ENCODE measurements at places on chromosomes 12 and 14.
A peak's percentile ranks its signal among the peaks of the same experiment; 100 is the strongest.

DNA sequence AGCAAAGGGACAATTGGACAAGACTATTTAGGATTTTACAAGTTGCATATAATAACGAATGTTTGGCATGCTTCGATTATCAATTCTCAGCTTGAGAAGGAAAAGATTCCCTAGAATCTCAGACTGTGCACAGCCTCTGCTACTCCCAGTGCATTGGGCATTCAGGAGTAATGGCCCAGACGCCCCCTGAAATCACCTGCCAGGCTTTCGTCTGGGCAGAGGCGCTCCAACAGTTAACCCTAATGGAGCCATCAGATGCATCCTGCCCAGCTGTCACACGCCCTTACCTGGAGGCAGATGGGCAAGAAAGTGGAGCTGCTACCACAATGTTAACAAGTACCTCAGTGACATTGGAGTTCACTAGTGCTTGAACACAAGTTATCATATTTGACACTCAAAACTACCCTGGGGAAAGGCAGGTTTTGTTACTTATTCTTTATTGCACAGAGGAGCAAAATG lies 927 bp upstream of the LRP6 start:
- peak; percentile 35 for DNase-seq

DNA sequence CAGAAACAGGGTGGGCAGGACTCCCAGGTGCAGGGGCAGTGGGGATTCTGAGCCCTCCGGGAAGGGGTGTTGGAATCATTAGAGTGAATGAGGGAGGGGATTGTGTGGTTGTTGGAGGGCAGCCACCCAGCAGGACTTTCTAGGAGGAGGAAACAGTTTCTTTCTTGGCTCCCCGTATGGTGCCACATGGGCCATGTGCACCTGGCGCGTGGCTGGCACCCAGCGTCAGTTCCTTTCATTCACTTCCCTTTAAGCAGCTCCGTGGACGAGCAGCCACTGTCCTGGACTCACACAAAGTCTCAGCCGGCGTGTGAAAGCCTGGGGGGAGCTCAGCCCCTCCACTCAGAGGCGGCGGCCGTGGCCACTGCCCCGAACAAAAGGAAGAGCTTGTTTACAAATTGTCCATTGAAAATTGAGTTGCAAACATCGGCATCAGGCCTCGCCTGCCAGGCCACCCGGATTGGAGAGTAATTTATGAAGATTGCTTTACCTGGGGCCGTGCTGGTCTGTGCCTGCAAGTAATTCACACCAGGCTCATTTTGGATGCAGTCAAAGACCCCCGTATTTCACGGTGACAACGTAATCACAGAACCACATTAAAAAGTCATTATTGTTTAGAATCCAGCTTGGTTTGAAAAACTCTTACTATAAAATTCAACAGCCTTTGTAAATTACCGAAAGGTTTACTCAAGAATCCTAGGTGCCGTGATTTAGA lies 101.7 kb upstream of the C14orf180 start:
- DNase-seq = no peak

- DNase-seq = no peak
These were observed 51.4 kb upstream of the TMX1 start for GRCh38 chr14:51188566-51189185.

- no peak for DNase-seq
These were observed 56.1 kb downstream of the RERG start for GRCh38 chr12:15165012-15165659.

DNA sequence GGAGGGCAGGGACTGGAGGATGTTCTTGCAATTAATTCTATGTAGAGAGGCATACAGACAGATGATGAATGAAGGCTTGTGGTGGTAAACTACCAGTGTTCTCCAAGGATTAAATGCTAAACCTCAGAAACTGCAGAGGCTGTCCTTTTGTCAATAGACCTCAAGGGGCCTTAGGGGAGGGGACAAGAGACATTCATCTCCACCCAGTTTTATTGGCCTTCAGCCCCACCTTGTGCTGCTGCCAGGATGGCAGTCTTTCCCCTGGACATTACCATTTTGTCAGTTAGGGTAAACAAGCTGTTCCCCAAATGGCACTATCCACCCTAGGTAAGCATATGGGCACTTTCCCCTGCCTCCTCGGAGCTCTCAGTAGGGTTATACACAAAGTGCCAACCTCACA lies 4.9 kb upstream of the SMAGP start:
- DNase-seq = no peak

DNA sequence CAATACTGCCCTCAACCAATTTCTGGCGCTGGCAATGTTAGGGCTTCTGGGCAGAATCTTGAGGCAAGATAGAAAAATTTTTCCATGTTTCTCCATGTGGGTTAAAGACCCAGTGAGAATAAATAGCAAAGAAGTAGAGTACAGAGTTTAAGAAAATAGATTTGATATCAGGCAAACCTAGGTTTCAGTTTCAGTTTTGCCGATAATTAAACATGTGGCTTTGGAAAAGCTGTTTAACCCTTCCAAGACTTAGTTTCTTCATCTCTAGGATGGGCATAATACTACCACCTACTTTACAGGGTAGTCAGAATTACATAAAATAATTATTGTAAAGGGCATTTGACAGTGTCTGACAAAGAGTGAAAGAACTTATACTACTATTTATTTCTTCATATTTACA lies 360.4 kb downstream of the PCNX1 start:
- no peak for DNase-seq

DNA sequence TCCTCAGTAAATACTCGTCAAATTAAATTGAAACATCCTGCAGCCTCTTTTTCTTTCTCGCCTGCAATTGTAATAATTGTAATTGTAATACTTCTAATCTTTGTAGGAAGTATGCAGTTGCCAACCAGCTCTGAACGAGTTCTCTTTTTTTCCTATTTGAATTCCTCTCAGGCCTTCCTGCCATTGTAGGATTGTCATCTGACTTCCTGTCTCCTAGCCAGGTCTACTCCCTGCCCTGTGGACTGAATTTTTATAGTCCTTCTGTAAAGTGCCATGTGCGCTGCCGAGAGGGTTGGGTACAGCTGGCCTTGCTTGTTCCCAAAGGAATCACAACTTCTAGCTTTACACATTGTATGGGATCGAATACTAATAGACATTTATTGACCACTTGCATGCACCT lies 183.3 kb downstream of the SSPN start:
- no peak for DNase-seq

DNA sequence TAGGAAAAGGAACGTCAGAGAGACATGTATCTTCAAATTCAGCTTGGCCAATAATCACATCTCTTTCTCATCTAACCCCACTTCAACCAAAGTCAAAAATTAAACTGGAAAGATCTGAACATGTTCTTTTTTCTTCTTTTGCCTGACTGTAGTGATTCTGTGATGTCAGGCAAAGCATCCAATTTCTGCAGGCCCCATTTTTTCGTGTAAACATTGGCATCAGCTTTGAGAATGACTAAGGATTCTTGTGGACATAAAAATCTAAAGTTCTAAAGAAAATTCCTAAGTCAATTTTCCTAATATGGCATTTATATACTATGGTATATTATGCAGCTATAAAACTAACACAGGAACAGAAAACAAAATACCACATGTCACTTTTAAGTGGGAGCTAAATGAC lies 89.1 kb downstream of the STXBP6 start:
- DNase-seq = no peak

GRCh38 chr14:94278731-94279130 lies 14.3 kb downstream of the SERPINA10 start:
- DNase-seq = no peak

- no peak for DNase-seq
These were observed 86.5 kb upstream of the FOXN3 start for GRCh38 chr14:89503431-89503996.

DNA sequence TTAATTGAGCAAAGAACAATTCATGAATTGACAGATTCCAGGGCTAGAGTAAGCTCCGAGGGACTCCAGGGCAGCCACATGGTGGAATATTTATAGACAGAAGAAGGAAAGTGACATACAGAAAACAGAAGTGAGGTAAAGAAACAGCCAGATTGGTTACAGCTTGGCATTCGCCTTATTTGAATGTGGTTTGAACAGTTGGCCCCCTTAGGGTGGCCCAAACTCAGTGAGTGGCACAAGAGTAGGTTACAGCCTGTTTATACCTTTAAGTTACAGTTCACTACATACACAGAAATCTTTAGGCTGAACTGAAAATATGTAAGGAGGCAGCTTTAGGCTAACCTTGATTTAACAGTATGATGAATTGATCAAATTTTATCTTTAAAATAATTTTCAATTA lies 174.5 kb upstream of the CNOT2 start:
- DNase-seq = no peak

DNA sequence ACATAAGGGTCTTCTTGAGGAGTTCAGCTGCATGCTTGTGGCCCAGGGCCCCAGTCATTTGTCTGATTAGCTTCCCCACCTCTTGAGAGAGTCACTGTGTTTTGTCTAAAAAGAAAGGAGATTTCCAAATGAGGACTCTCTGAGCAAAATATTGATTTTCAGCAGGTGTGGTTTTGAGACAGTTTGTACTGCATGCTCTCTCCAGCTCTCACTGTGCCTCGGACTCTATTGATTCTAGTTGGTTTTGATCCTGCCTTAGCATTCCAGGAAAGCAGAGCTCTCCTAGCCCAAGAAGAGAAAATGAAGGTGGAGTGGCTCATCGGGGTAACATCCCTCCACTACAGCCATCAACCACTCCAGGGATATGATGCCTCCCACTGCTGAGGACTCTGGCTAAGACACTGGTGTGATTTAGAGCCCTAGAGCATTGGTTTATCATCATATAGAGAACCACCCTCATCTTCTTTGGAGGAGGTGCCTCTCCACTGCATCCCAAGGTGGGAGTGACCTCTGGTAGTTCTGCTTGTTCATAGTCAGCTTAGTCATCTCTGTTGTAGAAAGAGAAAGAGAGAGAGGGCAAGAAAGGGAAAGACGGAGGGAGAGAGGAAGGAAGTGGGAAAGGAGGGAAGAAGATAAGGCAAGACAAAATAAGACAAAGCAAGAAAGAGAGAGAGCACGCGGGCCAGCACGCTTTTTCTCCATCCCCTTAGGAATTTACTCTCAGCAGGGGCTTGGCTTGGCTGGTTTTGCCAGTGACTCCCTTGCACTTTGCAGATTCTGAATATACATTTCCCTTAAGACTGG lies 365.6 kb downstream of the DPF3 start:
- no peak for DNase-seq

- DNase-seq = no peak
These were observed 313.0 kb upstream of the RTL1 start for GRCh38 chr14:101216366-101217079.

- DNase-seq = no peak
These were observed 903 bp downstream of the C12orf76 start for GRCh38 chr12:110047297-110047940.

- DNase-seq = no peak
These were observed 474.9 kb upstream of the SOX5 start for GRCh38 chr12:24424376-24424775.

DNA sequence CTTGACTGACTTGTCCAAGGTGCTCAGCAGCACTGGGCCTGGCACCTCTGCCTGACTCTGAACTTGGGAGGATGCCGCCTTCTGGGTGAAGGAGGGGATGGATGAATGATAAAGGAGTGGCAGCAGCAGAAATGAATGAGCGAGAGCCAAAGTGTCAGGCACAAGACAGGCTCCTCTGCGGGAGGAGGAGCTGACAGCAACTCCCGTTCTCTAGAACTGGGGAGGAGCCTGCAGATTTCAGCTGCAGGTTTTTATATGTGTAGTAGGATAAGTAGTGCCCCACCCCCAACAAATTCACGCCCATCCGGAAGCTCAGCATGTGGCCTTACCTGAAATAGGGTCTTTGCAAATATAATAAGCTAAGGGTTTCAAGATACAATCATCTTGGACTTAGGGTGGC lies 33.1 kb downstream of the SLC8B1 start:
- no peak for DNase-seq

GRCh38 chr12:48852734-48853688 lies 1.0 kb upstream of the DDX23 start:
- peak; percentile 80 for DNase-seq

DNA sequence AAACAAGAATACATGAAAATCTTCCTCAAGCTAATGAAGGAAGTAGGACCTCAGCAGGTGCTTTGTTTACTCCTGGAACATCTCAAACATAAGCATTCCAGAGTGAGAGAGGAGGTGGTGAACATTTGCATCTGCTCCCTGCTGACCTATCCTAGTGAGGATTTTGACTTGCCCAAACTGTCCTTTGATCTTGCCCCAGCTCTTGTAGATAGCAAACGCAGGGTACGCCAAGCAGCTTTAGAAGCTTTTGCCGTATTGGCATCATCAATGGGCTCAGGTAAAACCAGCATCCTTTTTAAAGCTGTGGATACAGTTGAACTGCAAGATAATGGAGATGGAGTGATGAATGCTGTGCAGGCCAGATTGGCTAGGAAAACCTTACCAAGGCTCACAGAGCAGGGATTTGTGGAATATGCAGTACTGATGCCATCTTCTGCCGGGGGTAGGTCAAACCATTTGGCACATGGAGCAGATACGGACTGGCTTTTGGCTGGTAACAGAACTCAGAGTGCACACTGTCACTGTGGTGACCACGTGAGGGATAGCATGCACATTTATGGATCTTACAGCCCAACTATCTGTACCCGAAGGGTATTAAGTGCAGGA lies 1.9 kb downstream of the TOGARAM1 start:
- no peak for DNase-seq

- no peak for DNase-seq
These were observed 1.5 kb downstream of the FRMD6 start for GRCh38 chr14:51653079-51653774.

DNA sequence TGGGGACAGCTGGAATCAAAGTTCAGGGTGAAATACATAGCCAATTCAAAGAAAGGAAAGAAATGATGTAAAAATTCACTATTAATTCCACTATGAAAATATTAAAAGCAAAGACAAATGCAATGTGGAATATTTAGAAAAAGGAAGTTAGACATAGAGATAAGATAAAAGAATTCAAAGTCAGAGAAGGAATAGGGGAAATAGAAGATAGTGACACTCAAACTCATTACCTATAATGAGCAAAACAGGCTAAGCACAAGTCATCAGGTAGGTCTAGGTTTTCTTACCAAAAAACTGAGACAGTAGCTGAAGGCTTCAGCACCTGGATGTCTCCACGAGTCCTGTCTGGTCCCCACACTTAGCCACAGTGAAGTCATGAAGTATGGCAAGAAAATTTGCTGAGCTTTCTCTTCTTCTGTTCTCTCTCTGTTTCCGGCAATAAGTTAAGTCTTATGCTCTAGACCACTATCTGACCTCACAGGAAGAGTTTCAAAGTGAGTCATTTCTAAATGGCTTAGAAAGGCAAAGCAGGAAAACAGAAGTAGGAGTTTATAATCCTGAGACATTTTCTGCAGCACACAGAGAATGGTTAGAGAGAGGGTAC lies at the start of gene C3AR1:
Gene C3AR1, minus strand, starts transcription at position 369 of the 604 bp plus-strand sequence. CDS start 6,174 bp downstream, outside the sequence.
- no peak for DNase-seq
